ENCODE measurements at places on chromosomes 2 and 18. TPM values are rescaled to one million over a fixed set of nuclear protein-coding genes. Genes with fewer than 3 reads are reported as not detected.

SP5 gene
- total RNA-seq, result not detected

SCYGR4 gene
- total RNA-seq, result not detected

ALLC gene
- total RNA-seq, result not detected

PFN4 gene
- total RNA-seq, result 0.56 TPM

TRABD2A gene
- total RNA-seq, result 0.66 TPM

CD226 gene
- 0.53 TPM for total RNA-seq

NRP2 gene
- 9.0 TPM for total RNA-seq

MOGAT1 gene
- total RNA-seq, result not detected

ZNF512 gene
- 16.6 TPM for total RNA-seq

SPC25 gene
- total RNA-seq, result 3.9 TPM

AMER3 gene
- total RNA-seq, result not detected

PUS10 gene
- 6.5 TPM for total RNA-seq

RNF125 gene
- 0.13 TPM for total RNA-seq

DUSP19 gene
- total RNA-seq, result 4.6 TPM

NEUROD1 gene
- total RNA-seq, result not detected

SALL3 gene
- total RNA-seq, result 0.53 TPM

SLC8A1 gene
- 31.2 TPM for total RNA-seq

SLC9A4 gene
- total RNA-seq, result under 0.01 TPM

ELAC1 gene
- total RNA-seq, result 5.7 TPM

SLC23A3 gene
- total RNA-seq, result 1.6 TPM

RUFY4 gene
- total RNA-seq, result not detected

KANSL3 gene
- 23.0 TPM for total RNA-seq

CRYGD gene
- total RNA-seq, result not detected

HOXD1 gene
- total RNA-seq, result not detected

DLGAP1 gene
- 2.4 TPM for total RNA-seq
